ENCODE measurements at places on chromosomes 11 and 22.

GRCh38 chr11:111310723-111311122, 12.4 kb downstream of the POU2AF3 start:
- DNase-seq, result no peak

DNA sequence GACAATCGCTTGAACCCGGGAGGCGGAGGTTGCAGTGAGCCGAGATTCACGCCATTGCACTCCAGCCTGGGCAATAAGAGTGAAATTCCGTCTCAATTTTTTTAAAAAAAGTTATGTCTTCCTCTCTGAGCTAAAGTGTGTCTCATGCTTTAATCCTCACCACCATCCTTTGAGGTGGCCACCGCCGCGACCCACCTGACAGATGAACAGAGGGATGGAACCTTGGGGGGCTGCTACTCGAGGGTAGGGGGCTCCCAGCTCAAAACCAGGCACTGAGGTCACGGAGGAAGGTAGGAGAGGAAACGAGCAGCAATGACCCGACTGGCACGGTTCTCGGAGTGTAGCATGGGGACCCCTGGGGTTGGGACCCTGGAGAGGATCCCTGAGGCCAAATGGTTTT, 10.7 kb upstream of the POLDIP3 start:
- no peak for DNase-seq

GRCh38 chr11:9692691-9693090, 28.8 kb downstream of the SWAP70 start:
- no peak for DNase-seq

DNA sequence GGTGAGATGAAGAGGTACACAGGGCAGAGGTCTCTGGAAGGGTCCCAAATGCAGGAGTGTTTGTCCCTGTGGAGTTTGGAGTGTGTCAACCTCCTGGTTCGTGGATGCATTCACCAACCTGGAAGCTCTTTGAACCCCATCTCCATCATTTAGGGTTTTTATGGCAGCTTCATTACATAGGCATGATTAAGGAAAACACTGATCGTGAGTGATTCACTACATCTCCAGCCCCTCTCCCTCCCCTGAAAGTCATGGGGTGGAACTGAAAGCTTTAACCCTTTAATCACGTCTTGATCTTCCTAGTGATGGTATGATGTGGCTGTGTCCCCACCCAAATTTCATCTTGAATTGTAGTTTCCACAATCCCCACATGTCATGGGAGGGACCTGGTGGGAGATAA, 19.8 kb upstream of the INCENP start:
- DNase-seq, result no peak

DNA sequence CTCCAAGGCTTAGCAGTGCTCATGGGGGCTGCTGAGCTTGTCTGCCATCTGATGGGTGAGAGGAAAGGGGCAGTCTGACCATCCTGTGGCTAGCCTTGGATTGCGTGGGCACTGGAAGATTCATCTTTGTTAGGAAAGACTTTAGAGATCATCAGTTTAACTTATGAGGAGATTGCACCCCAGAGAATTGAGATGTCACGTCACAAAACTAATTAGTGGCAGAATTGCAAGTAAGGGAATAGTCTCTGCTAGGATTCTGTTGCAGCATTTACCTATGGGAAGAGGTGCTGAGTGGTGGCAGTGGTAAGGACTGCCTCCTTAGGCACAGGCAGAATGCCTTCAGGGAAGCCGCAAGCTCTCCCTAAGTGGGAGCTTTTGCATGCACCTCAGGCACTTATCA, 42.8 kb upstream of the HSPA8 start:
- DNase-seq, result no peak

DNA sequence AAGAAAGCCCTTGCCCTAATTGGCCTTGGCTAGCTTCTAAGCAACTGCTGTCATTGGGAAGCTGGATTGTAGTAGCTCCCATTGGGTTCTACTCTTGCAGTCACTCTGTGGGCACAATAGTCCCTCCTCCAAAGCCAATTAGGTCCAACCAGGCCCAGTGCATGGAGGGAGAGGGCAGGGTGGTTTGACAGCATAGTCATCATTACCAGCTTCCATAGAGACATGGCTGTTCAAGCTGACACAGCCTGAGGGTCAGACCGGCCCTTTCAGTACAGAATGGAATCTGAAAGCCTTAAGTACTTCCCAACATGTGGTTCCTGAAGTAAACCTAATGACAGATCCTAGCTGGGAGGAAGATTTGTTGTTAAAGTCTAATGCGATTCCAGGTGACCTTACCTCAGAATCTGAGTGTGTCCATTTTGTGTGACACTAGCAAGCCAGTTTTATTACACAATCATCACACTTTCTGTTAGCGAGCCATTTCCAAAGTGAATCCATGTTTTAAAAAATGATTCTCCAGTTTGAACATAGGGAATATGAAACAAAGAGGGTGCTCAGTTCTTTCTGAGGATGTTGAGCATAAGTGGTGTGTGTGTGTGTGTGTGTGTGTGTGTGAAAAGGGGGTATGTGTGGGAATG, 6.9 kb downstream of the PLET1 start:
- DNase-seq, result no peak
